ENCODE measurements at places on chromosomes 5 and 9.

DNA sequence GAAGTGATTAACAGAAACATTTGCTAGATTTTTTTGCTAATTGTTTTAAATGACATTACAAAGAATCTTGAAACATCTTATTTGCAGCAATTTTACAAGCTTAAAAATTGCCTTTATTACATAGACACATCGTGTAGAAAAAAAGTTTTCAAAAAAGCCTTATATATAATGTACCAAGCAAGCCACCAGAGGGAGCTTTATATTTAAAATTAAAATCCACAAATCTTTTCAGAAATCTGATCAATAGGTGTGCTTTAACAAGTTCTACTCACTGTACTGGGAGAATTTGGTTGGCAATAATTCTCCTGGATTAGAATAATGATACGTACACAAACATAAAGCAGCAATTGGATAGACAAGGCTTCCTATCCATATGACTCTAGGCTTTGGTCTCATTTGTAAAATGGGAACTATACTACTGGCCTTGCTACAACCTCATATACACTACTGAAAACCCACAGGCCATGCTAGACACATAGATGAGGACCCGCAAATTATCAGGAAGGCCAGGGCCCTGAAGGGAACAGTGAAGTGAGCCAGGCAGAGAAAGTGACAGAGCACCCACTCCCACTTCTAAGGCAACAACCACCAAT lies 4.8 kb downstream of the PSMB7 start:
- no peak for DNase-seq

GRCh38 chr5:74237571-74238145 lies 402.9 kb downstream of the ENC1 start:
- DNase-seq, result no peak

GRCh38 chr9:136667940-136668760 lies 5.4 kb downstream of the EGFL7 start:
- no peak for DNase-seq

- peak; percentile 16 for DNase-seq
These were observed 87.4 kb downstream of the ZNF608 start for GRCh38 chr5:124658867-124659557.

DNA sequence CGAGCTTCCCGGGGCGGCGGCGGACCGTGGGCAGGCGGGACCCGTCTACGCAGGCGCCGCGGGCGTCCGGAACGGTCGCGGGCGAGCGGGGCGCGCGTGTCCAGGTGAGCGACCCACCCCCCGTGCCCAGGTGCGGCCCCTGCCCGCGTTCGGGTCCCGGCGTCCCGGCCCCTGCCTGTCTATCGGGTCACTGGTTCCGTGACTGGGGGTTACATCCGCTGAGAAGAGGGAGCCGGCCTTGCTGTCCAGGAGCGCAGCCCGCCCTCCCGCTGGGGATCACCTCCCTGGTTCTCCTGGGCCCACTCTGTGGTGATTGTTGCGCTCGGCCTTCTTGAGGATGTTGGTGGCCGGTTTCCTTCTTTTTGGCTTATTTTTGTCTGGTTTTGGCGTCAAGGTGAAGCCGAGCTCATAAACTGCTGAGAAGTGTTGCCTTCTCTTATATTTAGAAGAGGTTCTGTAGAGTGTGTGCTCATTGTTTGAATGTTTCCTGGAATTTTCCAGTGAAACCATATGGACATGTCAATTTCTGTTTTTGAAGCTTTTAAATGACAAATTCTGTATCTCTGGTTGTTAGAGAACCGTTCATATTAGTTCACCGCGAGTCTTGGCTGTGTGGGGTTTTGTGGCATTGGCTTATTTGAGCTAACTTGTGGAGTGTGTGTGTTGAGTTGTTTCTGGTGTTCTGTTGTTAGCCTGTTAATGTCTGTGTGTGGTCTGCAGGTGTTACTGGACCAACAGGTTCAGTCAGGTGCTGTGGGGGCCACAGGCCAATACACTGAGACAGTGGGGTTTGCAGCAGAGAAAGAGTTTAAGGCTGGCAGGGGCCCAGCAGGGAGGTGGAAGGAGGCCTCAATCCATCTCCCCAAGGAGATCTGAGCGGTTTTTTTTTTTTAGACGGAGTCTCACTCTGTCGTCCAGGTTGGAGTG lies 621 bp downstream of the CEP72 start:
- peak; percentile 16 for DNase-seq

GRCh38 chr9:97525451-97525850 lies 24.0 kb downstream of the TMOD1 start:
- no peak for DNase-seq

DNA sequence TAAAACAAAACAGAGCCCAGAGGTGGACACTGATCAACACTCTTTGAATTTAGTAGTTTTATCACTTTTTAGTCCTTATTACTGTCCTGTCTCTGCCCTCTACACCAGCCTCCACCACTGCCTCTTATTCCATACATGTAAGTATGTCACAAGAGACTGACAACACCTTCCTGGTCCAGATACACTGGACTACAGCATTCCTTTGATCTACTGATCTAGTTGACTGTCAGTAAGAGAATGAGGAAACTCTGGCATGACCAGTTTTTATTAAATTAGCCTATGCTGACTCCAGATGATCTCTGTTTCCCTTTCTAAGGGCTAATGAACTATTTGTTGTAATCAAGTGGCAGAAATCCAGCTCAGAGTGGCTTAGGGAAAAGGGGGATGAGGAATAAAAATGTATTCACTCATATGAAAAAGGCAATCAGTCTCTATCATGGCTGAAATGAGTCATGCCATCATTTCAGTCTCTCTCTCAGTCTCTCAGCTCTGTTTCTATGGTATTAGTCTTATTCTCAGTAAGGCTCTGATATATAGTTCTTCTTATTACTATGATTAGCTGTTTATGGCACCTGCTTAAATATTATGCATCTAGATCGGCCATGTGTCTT lies 5.5 kb downstream of the ARHGEF37 start:
- no peak for DNase-seq

DNA sequence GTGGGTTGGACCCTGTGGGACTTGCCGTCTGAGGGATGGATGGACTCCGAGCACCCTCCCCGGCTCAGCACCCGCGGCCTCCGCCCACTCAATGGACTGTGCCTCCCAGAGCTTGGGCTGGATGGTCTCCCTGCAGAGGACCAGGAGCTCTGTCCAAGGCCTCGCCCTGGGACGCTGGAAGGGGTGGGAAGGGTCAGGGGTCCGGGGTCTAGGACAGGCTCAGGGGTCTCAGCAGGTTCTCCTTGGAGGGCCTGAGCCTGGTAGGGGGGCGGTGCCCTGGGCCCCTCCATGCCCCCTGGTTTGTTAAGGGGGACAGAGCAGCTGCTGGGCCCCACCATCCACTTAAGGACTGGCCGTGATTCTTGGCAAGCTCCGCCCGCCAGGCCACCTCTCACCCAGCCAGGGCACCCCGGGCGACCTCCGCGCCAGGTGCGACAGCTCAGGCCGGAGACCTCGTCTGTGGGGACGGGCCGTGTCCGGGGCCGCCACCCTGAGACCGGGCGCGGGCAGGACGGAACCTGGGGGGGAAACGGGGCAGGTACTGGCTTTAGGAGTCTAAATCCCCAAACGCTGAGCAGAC lies 29.2 kb downstream of the EXOC3 start:
- no peak for DNase-seq

- peak; percentile 58 for DNase-seq
These were observed 38.4 kb downstream of the EGR1 start for GRCh38 chr5:138503487-138504270.

GRCh38 chr5:180373454-180373853 lies 20.3 kb upstream of the GFPT2 start:
- no peak for DNase-seq

GRCh38 chr5:136724161-136724560 lies 358.8 kb upstream of the TRPC7 start:
- no peak for DNase-seq

GRCh38 chr9:112783551-112783954 lies 33.0 kb downstream of the SNX30 start:
- no peak for DNase-seq

DNA sequence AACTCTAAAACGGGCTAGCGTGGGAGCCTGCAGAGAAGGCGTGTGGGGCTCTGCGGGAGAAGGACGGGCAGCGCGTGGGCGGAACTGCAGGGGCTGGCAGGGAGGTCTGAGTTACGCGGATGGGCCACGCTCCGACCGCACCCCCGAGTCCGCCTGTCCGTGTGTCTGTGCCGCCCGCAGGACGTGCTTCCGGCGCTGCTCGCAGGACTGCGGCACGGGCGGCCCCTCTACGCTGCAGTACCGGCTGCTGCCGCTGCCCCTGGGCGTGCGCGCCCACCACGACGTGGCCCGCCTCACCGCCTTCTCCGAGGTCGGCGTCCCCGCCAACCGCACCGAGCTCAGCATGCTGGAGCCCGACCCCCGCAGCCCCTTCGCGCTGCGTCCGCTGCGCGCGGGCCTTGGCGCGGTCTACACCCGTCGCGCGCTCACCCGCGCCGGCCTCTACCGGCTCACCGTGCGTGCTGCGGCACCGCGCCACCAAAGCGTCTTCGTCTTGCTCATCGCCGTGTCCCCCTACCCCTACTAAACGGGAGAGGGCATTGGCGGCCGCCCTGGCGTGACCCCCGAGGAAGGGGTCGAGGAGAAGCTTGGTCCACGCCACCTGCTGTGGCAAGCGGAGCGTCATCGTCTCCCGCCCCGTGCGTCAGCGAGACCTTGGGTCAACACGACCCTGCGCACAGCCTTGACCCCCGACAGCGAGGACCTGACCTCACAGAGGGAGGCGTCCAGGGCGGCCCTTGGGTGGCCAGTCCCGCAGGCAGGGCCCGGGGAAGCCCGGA lies 11.4 kb upstream of the ASS1 start:
- DNase-seq, result peak; percentile 54

- DNase-seq, result no peak
These were observed 621.1 kb upstream of the CDH18 start for GRCh38 chr5:20609126-20609525.

- DNase-seq, result no peak
These were observed 2.6 kb upstream of the MZB1 start for GRCh38 chr5:139392324-139392677.

DNA sequence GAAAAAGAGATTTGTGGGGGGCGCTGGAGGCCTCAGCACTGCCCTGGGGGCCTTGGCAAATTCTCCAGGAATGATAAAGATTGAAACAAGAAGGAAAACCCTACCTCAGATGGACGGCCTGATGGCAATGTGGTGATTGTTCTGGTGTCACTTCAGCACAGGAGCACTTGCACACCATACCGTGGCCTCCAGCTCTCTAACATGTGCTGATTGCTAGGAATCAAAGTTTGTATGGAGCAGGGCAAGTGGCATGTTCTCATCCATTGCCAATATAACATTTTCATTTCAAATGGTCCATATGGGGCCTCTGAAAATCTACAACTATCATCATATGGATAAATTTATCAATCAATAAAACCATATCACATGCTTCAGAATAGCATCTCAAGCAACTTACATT lies 253.0 kb downstream of the DEPDC1B start:
- DNase-seq, result no peak

- no peak for DNase-seq
These were observed 6.7 kb upstream of the SPATA31E1 start for GRCh38 chr9:87875831-87876545.

DNA sequence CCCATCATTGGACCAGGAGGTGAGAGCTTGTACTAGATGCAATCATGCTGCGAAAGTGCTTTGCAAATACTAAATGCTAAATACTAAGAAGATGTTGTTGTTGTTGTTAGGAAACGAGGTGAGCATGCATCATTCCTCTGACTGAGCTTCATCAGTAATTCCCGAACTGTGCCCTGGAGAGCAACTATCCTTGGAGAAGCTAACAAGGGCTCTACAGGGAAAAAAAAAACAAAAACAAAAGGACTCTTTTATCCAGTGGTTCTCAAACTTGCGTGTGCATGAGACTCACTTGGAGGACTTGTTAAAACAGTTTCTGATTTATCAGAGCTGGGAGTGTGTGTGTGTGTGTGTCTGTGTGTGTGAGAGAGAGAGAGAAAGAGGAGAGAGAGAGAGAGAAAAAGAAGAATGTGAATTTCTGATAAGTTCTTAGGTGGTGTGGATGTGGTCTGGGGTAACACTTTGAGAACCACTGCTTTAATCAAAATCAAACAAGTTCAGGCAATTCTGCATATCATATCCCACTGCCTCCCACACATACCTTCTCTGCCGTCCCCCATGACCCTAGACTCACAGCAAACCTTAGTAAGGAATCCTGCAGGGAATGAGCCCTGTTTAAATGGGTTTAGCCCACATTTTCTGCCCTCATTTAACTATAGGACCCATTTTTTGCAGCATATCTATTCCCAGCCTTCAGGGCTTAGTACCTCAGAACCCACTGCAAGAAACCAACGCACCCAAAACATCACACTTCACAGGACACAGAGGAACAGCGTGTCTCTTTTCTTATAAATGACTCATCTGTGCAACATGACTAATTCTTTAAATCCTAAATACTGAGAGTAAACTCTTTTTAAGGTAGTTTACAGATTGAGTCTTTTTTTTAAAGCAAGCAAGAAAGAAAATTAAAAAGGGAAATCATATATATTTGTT lies 48.9 kb downstream of the PDE6A start:
- no peak for DNase-seq

- DNase-seq, result no peak
These were observed 26.4 kb upstream of the TMEM171 start for GRCh38 chr5:73093943-73094342.

DNA sequence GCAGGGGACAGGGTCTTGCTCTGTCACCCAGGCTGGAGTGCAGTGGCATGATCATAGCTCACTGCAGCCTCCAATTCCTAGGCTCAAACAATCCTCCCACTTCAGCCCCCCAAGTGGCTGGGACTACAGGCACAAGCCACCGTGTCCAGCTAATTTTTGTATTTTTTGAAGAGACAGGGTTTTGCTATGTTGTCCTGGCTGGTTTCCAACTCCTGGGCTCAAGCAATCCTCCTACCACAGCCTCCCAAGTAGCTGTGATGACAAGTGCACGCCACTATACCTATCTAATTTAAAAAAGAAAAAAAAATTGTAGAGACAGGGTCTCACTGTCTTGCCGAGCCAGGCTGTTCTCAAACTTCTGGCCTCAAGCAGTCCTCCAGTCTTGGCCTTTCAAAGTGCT lies 31.6 kb upstream of the LECT2 start:
- DNase-seq, result no peak

DNA sequence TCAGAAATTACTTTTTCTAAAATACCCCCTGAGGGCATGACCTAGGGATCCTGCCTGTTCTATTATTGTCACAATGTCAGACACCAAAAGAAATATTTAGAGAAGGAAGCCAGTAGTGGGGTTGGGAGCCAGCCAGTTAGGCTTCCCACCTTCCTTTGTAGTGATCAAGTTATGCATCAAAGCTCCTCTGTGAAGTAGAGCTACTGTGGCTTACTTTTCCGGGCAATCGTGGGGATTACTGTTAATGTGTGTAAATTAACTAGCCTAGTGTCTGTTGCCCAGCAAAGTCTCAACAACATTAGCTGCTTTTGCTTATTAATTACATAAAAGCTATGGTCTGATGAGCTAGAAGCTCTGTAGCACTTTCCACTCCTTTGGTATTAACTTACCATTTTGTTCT lies 109.0 kb upstream of the PCAT7 start:
- DNase-seq, result peak; percentile 2

Measured in DMS79 treated with DMSO at 0.1 percent for 48 hours (cell line).